Stimulated activated CD4-positive, alpha-beta T cell treated with anti-CD3 and anti-CD28 coated beads, Interleukin-1b, Interleukin-23, amount 100 ng/mL, for 1 hour (primary cell): ENCODE measurements at places on chromosomes 1 and 21.

GRCh38 chr1:85148524-85149250 lies 52.1 kb downstream of the SYDE2 start:
- no peak for DNase-seq

DNA sequence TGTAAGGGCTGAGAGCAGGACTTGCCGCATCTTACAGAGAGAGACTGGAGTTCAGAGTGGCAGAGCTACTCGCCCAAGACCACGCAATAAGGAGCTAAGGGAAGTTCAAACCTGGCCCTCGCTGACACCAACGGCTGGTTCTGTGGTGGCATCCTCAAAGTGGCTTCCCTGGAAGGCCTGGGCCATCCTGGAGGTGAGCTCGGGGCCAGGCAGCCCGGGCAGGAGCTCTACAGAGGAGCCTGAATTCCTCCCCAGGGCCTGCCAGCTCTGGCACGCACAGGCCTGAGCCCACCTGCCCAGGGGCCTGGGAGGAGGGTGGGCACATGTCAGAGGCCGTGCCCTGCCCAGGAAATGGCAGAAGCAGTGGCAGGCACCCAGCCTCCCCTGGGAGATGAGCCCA lies 68.6 kb downstream of the MEGF6 start:
- DNase-seq: no peak

DNA sequence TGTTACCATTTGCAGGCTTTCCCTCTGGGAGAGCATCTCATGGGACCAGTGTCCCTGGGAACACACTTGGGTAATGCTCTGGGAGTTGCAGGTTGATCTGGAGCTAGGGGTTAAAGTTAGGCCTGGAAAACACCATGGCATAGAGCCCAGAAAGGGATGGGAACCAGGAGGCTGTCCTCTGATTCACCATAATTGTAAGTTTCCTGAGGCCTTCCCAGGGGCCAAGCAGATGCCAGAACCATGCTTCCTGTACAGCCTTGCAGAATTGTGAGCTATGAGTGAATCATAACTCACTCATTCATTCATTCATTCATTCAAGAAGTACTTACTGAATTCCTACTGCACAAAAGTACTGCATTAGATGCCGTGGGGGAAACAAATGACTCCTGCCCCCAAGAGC lies 50.0 kb downstream of the LACTBL1 start:
- DNase-seq: no peak

DNA sequence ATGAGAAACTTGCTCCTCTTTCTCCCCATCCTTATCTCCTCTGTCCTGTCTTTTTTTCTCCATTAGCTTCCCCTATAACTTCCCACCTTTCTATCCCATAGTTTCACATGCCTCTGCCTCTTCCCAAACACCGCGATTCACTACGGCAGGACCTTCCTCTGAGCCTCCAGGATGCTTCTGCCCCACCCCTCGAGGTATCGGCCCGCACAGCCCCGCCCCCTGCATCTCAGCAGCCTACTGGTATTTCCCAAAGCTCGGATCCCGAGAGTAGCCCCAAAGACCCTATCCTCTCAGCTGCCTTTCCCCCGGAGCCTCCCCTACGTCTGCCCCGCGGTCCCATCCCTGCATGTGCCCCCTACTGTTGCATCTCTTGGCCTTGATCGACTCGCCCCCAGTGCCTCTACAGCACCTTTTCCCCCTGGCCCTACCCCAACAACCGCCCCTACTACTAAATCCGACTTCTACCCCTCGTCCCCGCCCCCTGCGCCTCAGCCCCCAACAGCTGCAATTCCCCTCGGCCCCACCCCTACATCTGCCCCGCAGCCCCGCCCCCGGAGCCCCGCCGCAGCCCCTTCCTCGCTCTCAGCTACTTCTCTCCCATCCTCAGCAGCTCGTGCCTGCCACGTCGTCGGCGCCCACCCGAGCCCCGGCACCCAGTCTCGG lies 512 bp downstream of the PIAS3 start:
- no peak for DNase-seq

GRCh38 chr1:12400027-12400693 lies 170.3 kb downstream of the VPS13D start:
- no peak for DNase-seq

DNA sequence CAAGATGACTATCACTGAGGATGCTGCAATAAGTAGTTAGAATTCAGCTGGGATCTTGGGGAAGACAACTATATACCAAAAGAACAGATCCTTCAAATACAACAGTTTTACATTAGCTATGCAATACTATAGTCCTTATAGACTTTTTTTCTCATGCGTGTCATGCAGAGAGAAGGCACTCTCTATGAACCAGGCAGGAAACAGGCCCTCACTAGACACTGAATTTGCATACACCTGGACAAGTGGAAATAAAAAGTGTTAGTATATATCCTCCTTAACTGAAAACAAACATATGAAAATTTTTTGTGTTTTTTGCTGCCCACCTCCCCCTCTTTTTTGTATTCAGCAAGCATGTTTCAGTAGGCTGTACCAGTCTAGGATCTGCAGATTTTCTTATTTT lies 29.9 kb downstream of the TMCO1 start:
- no peak for DNase-seq

- DNase-seq: peak; percentile 19
Observed at GRCh38 chr1:33099290-33100118, 18.6 kb downstream of the AZIN2 start.

DNA sequence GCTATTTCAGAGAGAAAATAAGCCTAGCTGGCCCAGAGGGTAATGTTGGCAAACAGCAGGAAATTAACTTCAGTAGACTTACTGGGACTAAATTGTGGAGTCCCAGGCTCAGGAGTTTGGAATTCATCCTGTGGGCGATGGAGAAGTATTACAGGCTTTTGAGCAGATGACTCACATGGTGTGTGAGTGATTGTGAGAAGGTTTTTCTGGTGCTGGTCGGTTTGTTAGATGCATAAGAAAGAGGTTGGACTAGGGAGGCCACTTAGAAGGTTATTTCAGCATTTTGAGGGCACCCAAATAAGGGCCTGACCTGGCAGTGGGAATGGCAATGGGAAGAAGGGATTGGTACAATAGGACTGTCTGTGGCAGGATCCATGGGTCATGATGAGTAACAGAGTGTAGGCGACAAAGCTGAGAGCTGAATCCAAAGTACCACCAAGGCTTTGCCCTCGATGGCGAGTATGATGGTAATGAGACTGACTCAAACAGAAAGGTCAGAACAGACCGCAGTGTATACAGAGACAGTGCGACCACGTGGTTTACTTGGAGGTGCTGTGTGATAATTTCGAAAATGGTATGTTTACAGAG lies 69.2 kb upstream of the KIF26B start:
- DNase-seq: no peak

DNA sequence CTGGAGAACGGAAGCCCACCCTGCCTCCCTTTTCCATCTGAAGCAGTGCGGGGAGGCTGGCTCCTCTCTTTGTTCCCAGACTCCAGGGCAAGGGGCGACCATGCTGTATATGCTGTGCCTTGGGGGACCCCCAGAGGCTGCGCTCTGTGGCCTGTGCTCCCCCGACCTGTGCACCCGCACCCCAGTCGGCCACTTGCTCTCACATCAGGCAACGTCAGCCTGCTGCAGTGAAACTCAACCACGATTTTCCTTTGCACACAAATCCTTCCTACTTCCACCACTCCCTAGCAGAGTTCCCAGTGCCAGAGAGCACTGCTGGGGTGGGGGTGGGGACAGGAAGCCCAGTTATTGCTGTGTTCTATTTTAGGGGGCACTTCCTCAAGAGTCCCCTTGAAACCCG lies 52.5 kb downstream of the SIM2 start:
- DNase-seq: no peak

DNA sequence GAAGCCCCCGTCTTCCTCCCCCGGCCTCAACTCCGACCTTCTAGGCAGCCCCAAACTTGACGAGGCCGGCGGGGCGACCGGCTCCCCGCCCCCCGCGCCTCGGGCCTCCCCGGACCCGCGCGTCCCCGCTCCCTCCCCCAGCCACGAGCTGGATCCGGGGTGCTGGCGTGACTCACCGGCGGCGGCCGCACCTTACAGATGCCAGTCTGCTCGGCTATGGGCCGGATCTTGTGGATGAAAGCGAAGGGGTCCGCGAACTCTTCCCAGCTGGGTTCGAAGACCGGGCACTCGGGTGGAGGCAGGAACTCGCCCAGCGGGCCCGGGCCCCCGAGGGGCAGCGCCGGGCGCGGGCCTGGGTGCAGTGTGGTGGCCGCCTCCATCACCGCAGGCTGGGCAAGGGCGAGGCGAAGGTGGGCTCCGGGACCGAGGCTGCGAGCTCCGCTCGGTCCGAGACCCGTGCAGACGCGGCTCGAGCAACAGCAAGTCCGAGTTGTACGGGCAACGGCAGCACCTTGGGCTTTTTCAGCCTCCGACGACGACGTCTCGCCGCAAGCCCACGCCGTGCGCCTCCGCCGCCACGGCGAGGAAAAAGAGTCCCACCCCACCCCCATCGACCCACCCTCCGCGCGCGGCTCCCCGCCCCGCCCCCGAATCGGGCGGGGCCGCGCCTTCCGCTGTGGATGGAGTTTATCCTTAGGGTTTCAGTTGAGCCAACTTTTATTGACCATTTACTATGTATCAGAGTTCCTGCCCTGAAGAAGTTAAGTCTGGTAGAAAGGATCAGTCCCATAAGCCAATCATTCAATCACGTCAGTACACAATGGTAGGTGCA lies at the start of gene KDM5B:
KDM5B (minus strand) TSS at position 496 of the 832 bp plus-strand sequence; CDS start at position 380, 116 bp downstream.
- no peak for DNase-seq

DNA sequence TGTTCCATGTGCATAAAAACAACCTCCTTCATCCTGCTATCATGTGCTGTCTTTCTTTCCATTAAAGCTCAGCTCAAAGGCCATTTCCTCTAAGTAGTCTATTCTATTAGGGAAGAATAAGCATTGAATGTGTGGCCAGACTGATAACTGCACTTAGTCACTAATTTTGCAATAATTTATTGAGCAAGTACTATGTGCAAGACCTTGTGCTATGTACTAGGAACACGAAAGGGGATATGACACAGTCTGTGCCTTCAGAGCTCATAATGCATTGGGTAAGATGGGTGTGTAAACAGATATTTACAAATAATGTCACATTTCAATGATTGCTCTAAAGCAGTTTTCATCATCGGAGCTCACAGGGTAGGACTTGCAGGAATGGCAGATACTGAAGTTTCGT lies 54.2 kb downstream of the NMNAT2 start:
- DNase-seq: no peak

DNA sequence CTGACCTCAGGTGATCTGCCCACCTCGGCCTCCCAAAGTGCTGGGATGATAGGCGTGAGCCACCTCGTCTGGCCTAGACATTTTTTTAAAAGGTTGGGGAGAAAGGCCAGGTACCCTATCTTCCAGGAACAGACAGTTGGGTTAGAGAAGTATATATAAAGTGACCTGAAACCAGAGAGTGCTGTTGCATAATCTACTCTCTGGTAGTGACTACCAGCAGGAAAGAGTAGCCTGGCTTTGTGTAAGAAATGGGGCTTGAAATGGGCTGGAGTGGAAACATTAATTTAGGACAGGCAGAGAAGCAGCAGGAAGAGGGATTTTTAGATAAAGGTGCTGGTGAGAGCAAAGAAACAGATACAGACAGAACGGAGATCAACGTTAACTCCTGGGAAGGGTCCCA lies 125.8 kb upstream of the HOOK1 start:
- DNase-seq: no peak

GRCh38 chr1:233572896-233573295 lies 41.0 kb upstream of the KCNK1 start:
- no peak for DNase-seq

GRCh38 chr1:211734359-211734758 lies 58.9 kb upstream of the NEK2 start:
- no peak for DNase-seq

- peak; percentile 31 for DNase-seq
Observed at GRCh38 chr1:16167331-16168143, 11.7 kb upstream of the EPHA2 start.
